Parietal lobe (tissue), 2 donors: ENCODE measurements at places on chromosomes 11 and 22. TPM values are rescaled to one million over a fixed set of nuclear protein-coding genes. Genes with fewer than 3 reads are reported as not detected.

Gene CRYAB
- 16.0 TPM for total RNA-seq

Gene MMP8
- total RNA-seq = not detected

Gene GNAZ
- total RNA-seq = 175 TPM

Gene MAPK11
- total RNA-seq = 41.6 TPM

Gene DCDC1
- 1.9 TPM for total RNA-seq

Gene MYOD1
- total RNA-seq = not detected

Gene CDC42BPG
- 0.31 TPM for total RNA-seq

Gene RPS13
- total RNA-seq = 1,672 TPM

Gene SLC1A2
- total RNA-seq = 271 TPM

Gene CHRNA10
- 2.8 TPM for total RNA-seq

Gene HSPB2
- not detected for total RNA-seq

Gene C11orf42
- not detected for total RNA-seq

Gene TRIM66
- 6.9 TPM for total RNA-seq

Gene HBB
- 141 TPM for total RNA-seq

Gene CNTF
- 5.6 TPM for total RNA-seq

Gene TSSC4
- 28.5 TPM for total RNA-seq

Gene VSIG10L2
- not detected for total RNA-seq

Gene MAP6
- 137 TPM for total RNA-seq
